ENCODE measurements at places on chromosomes 5 and 9.
A peak's percentile ranks its signal among the peaks of the same experiment; 100 is the strongest.

GRCh38 chr5:116382032-116382873 lies 192.4 kb downstream of the SEMA6A start:
- no peak for DNase-seq

GRCh38 chr5:32583582-32584232 lies 1.6 kb upstream of the SUB1 start:
- DNase-seq, result peak; percentile 58

DNA sequence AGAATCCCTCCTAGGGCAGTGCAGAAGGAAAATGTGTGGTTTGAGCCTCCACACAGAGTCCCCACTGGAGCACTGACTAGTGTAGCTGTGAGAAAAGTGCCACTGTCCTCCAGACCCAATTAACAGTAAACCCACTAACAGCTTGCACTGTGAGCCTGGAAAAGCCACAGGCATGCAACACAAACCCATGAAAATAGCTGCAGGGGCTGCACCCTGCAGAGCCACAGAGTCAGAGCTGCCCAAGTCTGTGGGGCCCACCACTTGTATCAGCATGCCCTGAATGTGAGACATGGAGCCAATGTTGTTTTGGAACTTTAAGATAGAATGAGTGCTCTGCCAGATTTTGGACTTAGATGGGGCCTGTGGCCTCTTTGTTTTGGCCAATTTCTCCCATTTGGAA lies 119.8 kb upstream of the CDH9 start:
- no peak for DNase-seq

DNA sequence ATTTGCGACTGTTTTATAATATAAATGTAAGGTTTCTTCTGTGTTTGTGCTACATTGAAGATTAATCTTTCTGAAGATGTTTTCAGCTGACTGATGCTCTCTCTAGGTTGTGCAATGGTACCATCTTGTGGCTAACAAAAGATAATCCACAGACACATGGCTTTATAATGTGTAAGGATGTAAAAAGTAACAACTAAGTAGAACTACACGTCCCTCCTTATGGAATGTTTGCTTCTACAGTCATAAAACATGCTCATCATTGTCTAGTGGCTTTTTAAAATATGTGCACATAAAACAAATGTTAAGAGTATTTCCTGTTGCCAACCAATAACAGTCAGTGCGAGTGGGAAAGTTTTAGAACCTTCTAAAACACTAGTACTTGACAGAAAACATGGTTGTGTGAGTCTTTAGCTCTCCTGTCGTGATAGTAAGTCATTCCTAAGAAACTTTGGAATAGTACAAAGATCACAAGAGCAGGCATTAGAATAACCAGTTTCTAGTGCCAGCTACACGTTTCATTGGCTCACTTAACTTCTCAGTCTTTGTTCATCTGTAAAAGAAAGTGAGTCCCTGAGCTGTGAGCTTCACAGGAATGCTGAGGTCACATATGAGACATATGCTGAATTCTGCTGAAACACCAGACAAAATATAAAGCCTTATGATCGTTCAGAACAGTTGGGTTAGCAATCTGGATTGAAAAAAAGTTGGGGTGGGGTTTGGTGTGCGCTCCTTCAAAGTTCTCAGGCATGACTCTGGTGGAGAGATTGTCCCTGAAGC lies 75.7 kb upstream of the GLIS3 start:
- no peak for DNase-seq

DNA sequence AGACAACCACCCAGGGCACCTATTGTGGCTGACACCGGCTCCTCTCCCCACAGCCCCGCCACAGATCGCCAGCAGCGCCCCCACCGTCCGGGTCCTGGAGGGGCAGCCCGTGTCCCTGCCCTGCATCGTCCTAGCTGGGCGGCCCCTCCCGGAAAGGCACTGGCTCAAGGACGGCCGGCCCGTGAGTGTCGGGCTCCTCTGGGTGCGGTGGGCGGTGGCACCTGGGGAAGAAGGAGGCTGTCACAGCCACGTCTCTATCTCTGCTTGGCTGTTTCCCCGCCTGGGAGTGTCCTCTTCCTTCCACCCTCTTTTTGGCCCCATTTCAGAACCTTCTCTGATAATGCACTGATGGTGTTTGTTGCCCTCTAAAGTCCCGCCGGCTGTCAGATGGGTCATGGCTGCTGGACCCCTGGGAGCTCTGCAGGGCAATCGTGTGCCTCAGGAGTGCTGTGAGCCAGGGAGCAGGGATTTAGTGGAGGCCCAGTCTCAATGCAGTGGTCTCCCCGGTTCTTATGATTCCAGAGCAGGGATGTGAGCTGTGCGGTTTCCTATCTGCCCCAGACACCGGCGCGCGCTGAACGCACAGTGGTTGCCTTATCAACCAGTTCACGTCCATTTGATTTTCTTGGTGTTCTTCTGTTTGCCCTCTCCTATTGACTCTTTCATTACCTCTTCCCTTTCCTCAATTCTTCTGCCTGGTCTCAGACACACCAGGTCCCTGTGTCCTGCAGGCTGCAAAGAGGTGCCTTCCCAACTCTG lies 55.3 kb downstream of the HMCN2 start:
- DNase-seq, result no peak
